Heart left ventricle (tissue), 16 donors: ENCODE measurements at places on chromosomes 12 and 14.

DNA sequence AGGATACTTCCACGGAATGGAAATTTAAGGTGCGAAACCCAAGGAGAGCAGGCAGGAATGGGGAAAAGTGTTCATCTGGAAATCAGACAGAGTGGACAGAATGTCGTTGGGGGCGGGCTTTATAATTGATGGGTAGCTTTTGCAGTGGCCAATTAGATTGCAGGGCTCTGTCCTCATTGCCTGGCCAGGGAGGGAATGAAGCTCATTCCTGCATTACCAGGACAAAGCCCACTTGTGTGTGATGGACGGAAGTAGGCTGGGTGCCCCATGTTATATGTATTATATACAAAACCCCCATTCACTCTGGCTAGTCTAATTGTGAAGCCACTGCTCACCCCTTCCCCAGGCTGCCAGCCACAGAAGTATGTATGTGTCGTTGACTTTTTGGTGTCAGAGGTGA lies 23.6 kb downstream of the ZNF664 start:
- DNase-seq = no peak

GRCh38 chr12:22046090-22046967 lies at the start of gene CMAS:
CMAS (plus strand) TSS chr12:22046218; CDS start chr12:22046304, 86 bp downstream.
- DNase-seq = peak; percentile 88

GRCh38 chr14:21985081-21985480 lies 311.5 kb upstream of the OR4E1 start:
- no peak for DNase-seq

DNA sequence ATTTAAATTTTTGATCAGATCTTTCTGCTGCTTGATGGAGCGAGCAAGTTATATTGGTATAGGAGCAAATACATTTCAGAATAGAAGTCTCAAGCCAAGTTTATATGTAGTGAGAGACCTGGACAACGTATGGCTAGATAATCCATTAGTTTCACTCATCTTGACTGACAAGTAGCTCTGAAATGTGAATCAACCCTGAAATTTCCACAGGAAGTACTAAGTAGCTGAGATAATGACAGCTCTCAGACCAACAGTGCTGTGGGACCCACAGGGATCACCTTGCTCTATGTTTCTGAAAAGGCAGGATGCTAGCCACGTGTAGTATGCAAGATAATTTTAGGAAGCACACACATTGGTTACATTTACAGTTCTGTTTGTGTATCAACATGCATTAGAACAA lies 258.6 kb upstream of the FOXN3 start:
- no peak for DNase-seq

DNA sequence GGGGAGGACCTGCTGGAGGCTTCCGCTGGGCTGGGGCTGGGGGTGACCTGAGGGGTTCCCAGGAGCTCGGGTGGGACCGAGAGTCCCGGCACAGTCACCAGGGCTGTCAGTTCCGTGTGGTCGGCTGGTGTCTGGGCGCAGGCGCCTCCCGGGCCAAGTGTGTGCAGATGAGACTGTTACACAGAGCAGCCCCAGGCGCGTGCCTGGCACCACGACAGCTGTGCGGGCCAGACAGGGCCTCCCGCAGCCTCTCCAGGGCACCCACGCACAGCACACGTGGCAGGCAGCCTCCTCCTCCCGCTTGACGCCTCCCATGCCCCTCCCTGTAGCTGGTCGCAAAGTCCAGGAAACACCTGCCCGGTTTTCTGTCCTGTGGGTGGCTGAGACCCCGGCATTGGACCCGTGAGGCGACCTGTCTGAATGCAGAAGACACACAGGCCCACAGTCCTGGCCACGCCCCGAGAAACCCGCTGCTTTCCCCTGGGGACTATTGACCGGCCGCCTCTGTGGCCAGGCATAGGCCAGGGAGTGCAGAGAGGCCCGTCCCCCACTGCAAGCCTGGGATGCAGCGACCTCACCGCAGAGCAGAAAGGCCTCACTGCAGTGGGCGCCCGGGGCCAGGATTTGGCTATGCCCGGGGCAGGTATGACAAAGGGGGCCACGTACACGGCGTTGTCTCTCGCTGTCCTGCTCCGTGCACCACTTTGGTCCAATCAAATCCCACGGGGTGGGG lies 12.1 kb upstream of the GALNT9 start:
- no peak for DNase-seq

- no peak for DNase-seq
Observed at GRCh38 chr14:93126111-93126510, 10.4 kb upstream of the ITPK1 start.

DNA sequence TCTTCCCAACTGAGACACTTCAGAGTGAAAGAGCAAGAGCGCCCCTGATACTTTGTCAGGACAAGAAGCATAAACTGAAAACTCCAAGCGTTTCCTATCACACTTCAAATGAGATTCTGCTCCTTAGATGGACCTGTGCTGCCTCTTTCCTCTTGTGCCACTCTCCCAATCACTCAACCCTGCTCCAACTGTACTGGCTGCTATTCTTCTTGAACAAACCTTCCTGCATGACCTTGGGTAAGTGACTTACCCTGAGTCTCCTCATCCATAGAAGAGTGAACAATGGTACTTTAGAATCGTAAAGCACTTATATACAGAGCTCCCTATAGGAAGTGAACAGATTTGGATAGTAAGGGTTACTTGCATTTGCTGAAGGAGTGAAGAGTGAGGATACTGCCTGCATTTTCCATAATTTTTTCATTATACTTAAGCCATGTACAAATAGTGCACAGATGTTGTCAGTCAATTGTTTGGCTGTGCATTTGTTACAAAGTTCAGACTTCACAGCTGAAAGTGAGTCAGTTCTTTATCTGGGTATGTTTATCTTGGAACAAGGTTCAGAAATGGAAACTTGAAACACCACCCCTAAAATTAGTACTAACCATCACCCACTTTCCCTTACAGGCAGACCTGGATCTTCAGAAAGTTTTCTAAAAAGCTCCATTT lies 10.8 kb downstream of the MTERF2 start:
- DNase-seq = no peak

DNA sequence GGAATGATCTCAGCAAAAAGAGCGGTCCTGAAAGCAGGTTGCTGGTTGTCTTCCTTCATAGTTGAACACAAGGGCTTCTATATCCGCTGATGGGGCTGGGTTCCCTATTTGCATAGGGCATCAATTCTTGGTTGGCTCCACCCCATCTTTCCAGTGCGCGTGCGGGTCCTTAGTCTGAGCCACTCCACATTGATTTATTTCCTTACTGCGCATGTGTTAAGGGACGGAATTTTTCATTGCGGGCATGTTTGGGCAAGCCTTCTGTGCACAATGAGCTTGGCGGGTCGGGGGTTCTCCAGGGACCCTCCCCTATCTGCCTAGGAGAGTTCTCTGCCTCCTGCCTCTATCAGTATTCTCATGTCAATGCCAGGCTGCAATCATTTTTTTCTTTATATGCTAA lies 21.2 kb upstream of the DLGAP5 start:
- DNase-seq = no peak

DNA sequence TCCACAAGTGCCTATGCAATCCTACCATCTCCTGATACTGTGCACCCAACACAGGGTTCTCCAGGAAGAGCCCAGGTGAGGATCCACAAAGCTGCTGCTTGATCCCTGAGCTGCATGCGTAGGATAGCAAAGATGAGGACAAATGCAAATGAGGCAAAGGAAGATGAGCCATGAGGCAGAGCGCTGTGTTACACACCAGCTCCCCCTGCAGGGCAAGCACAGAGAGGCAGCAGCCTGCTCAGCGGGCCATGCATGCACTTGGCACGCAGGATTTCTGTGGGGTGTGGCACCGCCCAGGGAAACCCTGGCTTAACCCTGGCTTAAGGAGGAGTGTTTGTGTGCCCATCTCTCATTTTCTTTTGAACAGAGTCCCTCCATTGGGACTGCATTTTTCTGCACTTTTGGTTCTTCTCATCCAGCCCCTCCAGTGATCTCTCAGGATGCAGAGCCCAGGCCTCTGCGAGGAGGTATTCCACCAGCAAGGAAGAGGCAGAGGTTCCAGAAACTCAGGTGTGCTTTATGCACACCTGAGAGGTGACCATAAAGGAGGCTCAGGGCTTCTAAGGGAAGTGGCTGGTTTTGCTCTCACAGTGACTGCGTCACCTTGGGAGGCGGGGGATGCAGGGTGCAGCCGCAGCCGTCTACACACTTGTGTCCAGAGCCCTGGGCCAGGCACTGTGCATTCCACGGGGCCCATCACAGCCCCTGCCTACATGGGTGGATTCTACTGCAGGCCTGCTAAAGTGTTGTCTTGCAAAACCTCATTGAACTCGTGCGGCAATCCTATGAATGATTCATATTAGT lies 973.3 kb upstream of the TMEM132C start:
- DNase-seq = peak; percentile 76

DNA sequence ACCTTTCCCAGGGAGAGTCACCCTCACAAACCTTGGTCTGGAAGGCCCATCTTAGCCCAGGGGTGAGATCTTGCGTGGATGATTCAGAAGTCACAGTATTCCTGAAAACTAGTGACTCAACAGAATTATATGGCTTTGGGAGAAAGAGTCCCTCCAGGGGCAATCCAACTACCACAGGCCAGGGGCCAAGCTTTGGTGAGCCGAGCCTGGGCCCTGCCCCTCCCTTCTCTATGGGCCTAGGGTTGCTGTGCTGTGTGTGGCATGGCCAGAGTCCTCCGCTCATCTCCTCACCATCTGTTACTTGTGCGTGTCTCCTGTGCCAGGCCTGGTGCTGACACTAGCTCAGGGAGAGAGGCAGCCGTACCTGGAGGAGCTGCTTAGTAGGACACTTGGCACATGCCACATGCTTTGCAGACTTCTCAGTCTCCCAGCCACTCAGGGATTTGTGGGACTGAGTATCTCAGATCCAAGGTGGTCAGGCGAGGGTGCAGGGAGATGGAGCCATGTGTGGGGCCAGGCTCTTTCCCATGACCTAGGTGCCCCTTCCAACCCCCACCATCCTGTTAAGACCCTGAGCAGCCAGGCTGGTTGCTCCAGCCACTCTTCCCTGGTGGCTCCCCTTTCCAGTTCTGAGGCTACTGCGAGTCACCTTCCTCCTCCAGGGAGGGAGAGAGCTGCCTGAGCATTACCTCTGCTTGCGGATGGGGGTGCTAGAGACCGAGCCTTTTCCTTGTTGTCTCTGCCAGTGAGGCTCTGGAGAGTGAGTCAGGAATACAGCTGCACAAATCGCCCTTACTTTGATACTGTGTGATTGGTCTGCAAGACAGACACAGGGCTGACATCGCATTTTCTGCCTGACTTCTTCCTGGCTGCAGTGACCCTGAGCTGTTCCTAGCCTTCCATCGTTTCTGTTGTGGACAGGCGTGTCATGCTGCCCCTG lies 94.1 kb downstream of the SLC25A47 start:
- no peak for DNase-seq

- no peak for DNase-seq
Observed at GRCh38 chr14:71363946-71364925, 457.0 kb downstream of the PCNX1 start.

DNA sequence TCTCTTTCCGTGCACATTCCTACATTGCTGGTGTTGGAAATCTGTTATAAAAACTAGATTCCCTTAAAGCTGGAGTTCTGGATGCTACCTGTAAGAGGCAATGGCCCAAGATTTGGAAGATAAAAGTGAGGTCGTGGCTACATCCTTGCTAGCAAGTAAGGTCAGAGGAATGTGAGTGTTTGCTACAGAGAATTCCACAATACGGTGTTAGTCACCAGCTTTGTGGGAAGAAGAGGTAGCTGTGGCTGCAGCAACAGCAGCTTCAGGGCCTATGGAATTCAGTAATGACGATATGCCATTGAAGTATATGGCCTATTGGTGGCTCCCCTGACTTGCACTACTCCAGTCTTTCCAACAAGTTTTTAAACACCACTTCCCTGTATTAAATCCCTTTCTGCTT lies 227.7 kb upstream of the TMEM260 start:
- DNase-seq = no peak

- no peak for DNase-seq
Observed at GRCh38 chr12:126704609-126705008, 1562.4 kb upstream of the TMEM132C start.

DNA sequence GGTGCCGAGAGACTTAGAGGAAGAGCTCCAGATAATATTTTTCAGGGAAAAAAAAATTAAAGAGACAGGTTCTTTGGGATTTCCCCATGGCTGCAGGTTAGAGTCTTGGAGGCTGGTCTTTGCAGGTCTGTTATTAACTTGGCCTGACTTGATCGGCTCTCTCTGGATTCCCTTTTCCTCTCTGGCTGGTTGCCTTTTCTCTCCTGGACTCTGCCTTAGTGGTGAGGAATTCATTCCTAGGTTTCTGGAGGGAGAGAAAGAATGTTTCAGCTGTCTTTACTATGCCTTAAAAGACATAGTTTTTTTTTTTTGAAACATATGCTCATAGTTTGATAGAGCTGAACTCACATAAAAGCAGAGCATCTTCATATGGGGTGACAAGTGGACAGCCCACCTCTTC lies 336.3 kb downstream of the BMP4 start:
- DNase-seq = no peak

GRCh38 chr12:127241072-127241817 lies 1025.7 kb upstream of the TMEM132C start:
- DNase-seq = no peak

DNA sequence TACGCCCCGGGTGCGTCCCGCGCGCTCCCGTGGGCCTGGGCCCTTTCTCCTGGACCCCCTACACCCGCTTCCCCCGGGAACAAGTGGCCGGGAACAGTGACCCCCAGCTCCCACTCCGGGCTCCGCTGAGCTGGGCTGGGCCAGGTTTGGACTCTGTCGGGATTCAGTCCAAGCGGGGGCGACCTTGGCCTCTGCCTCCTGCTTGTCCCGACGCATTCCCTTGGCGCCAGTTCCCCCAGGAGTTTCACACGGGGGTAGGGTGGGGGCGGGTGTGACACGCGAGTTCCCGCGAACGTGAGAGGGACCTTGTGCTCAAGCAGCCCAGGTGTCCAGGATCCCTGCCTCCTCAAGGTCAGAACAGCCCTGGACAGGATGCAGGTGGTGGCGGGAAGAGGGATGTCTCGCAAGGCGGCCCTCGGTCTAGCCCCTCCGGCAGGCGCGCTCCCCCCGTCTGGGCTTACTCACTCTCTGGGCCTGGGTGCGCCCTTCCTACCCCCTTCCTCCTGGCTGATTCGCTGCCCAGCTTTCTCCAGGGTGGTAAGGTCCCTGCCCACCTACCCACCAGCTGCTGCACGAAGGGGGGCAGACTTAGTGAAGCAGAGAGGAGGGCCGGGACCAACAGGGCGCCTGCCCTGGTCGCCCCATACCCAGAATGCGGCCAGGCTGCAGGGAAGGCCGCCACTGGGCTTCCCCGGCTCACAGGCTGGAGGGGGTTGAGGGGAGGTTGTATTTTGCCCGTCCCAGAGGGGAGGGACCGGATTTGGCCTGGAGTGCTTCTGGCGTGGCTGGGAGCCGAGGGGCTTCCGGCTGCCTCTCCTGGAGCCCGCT lies 862 bp downstream of the CRIP2 start:
- peak; percentile 79 for DNase-seq

DNA sequence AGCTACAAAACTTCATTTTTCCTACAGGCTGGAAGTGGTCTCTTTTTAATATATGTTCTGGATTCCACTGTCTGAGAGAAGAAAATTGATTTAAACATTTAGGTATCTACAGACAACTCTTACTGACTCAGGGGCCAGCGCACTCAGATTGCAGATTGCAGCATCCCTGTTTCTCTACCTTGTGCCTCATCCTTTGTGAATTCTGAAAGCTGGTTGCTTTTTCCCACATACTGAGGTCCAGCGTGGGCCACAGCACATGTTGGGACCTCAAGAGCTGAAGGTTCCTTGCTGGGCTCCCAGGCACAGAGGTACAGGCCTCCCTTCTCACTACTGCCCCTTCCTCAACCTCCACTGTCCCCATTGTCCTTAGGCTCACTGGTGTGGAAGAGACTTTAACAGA lies 101.7 kb upstream of the CCDC175 start:
- no peak for DNase-seq
